GM12892 (cell line): ENCODE measurements at places on chromosomes 1 and 21.

DNA sequence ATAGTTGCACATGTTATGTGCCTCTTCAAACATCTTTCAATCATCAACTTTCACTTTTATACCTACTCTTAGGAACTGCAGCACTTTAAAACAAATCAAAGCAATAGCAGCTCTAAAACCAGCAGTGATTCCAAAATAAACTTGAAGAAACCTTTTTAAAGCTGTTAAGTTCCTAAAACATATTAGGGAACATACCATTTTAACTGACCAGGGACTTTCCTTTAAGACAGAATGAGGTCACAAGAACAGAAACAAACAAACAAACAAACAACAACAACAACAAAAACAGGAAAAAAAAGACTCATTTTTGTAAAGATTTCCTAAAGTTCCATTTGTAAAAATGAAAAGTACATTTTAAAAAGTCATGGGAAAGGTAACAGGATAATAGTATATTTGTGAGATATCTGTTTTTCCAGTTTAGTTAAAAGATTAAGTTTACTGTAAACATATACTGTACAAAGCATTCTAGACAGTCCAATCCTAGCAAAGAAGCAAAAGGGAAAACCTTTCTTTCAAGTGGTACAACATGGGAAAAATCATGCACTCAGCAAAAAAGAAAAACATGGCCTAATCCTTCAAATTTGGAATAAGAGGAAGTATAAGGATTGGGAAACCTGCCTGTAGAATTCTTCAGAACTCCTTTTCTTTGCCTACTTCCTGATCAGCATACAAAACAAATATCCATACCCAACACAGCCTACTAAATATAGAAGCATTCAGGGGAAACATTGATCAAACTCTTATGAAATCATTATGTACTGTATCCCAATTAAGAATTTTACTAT lies 45.5 kb downstream of the EPS15 start:
- no peak for DNase-seq

GRCh38 chr21:45950740-45951515 lies 30.6 kb upstream of the COL6A1 start:
- DNase-seq: no peak

DNA sequence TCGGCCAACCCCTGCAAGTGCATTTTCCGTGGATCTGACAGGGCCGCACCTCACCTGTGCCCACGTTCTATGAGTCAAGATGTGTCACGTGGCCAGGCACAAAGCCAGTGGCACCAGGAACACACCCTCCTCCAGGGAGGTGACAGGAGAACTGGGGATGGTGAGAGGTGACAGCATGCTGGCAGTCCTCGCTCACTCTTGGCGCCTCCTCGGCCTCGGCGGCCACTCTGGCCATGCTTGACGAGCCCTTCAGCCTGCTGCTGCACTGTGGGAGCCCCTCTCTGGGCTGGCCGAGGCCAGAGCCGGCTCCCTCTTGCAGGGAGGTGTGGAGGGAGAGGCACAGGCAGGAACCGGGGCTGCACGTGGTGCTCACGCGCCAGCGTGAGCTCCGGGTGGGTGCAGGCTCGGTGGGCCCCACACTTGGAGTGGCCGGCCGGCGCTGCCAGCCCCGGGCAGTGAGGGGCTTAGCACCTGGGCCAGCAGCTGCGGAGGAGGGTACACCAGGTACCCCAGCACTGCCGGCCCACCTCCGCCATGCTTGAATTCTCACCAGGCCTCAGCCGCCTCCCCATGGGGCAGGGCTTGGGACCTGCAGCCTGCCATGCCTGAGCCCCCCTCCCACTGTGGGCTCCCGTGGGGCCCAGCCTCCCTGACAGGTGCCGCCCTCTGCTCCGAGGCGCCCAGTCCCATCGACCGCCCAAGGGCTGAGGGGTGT lies 11.6 kb upstream of the TTC34 start:
- DNase-seq: no peak

GRCh38 chr21:10272216-10272615 lies 249.2 kb upstream of the TPTE start:
- DNase-seq: no peak

DNA sequence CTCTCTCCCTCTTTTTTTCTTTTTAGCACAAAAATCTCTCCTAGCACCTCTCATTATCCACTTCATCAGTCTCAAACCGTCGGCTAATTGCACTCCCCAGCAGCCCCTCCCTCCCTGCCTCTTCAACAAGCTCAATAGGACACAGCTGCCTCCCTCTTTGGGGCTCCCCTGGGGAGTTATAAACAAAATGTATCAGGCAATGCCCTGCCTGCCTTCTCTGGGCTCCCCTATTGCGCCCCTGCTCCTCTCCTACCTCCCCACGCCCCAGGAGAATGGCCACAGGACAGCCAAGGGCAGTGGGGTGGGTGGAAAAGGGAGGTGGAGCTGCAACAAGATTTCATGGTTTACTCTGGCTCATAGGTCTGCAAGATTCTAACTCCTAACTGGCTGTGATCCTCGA lies 147.1 kb upstream of the GRIK3 start:
- DNase-seq: no peak

DNA sequence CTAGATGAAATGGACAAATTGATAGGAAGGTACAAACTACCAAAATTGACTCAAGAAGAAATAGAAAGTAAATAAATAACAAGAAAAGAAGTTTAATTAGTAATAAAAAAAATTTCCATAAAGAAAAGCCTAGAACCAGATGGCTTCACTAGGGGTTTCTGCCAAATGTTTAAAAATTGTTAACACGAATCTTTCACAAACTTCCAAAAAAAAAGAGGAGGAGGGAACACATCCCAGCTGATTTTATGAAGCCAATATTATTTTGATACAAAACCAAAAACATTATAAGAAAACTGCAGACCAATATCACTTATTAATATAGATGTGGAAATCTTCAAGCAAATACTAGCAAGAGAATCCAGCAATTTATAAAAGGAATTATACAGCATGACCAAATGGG lies 89.5 kb downstream of the COLGALT2 start:
- DNase-seq: no peak

- no peak for DNase-seq
These were observed 46.5 kb upstream of the PARP1 start for GRCh38 chr1:226454349-226454748.

- no peak for DNase-seq
These were observed at the start of gene CNR2 for GRCh38 chr1:23913212-23913880. Gene CNR2, minus strand, starts transcription at chr1:23913362. Its CDS starts 37,745 bp downstream, at chr1:23875617.

- DNase-seq: no peak
These were observed 11.9 kb downstream of the KCNJ10 start for GRCh38 chr1:160058087-160058486.

- no peak for DNase-seq
These were observed 168.5 kb upstream of the RUNX1 start for GRCh38 chr21:35217504-35218060.

GRCh38 chr1:59100708-59101374 lies 196.1 kb upstream of the FGGY start:
- DNase-seq: no peak

DNA sequence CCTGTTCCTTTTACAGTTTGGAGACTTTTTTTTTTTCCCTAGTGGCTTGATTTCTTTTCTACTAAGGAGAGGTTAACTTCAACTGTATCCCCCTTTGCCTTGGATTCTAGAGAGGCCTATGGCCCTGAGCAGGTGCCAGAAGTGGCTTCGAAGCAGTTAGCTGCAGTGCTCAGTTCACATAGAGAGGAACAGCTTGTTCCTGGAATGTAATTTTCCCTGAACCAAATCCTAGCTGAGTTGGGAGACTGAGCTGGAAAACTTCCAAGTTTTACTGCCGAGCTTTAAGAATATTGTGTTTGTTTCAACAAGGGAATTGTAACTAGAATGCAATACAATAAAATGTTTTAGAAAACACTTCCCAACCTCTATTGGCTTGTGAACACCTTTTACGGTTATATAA lies 17.5 kb downstream of the RD3 start:
- DNase-seq: no peak

GRCh38 chr1:110547017-110547416 lies 28.0 kb upstream of the KCNA10 start:
- no peak for DNase-seq

GRCh38 chr21:28419811-28420210 lies 572.9 kb downstream of the LTN1 start:
- DNase-seq: no peak

DNA sequence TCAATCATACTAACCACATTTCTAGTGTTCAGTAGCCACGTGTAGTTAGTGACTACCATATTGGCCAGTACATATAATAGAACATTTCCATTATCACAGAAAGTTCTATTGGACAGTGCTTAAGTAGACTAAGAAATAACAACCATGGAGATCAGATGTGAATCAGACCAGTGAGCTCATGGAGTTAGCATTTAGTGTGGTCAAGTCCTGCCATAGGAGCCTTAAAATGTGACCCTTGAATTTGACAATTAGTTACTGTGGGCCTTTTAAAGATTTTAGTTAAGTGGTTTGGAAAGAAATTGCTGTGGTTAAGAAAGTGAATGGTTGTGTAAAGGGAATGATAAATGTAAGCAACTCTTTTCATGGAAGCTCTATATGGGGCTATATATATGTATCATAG lies 123.4 kb downstream of the POU2F1 start:
- no peak for DNase-seq

DNA sequence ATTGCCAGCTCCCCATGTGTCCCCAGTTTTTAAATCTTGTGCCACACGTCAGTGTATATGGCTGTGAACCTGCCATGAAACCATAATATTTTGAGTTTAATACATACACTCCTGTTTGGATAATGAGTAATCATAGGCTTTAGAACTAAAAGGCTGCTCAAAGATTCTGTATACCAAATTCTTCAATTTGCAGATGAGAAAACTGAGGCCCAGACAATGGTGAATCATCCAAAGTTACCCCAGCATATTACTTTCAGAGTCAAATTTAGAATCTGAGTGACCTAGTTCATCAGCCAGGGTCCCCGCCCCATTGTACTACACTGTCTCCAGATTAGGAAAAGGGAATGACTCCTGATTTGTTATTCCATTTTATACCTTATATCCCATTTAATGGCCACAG lies 224.6 kb downstream of the FGGY start:
- no peak for DNase-seq

DNA sequence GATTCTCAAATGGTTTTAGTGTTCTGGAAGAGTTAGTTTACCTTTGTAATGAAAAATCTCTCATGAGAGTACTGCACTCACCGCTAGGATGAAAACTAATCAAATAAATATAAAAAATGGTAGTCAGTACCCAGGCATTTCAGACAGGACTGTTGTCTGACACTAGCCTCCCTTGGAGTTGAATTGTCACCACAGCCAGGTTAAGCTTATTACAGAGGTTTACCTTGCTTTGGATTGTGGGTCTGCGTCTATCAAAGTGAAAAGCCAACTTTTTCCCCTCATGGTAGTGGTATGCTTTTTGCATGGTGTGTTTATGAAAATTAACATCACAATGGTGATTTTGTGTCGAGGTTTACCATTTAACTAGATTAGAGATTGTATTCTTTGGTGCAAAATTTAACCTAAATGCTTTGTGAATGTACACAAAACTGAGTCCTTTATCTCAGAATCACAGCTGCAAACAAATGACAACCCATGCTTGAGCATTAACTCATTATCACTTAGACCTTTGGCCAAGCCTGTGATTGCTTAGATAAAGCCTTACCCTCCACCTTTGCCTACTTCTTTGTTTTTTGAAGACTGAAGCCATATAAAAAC lies 20.1 kb downstream of the RAP1A start:
- no peak for DNase-seq

DNA sequence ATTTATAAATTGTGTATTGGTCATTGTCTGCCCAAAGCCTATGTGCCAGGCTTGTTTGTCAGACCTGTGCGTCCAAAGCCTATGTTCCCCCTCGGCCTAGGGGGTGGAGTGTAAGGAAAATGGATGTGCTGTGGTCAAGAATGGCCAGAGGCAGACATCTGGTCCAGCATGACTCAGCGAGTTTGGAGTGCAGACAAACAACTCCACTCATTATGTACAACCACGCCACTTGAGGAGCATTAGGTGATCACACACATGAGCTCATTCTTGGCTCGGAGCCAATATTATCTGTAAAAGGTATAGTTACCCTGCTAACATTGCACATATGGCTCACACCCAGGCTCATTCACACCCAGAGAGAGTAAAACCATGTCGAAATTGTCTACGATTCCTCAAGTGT lies 1047.6 kb upstream of the ADGRL4 start:
- DNase-seq: no peak

- no peak for DNase-seq
These were observed 409.8 kb downstream of the DISC1 start for GRCh38 chr1:232036181-232036933.

DNA sequence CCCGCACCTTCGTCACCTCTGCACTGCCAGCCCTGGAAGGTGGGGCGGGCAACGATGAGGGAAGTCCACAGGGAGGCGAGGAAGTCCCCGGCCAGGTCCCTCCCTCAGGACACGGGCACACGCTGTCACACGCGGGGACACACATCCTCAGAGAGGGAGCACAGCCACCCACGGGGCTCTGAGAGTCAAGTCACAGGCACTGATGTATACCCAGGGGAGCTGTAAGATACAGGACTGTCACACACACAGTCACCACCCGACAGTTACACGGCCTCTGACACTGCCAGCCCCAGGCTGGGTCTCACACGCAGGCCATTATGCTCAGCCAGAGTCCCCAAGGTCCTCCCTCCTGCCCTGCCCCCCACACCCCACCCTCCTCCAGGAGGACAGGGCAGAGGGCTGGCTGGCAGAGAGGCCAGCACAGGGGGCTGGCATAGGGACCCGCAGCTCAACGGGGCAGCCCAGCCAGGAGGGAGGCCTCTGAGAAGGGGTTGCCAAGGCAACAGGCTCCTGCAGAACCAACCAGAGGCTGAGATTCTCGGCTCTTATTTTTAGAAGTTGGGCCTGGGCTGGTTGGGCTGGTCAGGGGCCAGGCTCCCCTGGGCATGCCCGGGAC lies 17.7 kb upstream of the ADGRB2 start:
- DNase-seq: no peak

- no peak for DNase-seq
These were observed 765 bp upstream of the BMP8A start for GRCh38 chr1:39490596-39491145.

- DNase-seq: no peak
These were observed 10.4 kb downstream of the DTL start for GRCh38 chr1:212045981-212046380.

- no peak for DNase-seq
These were observed 15.1 kb downstream of the PCP4 start for GRCh38 chr21:39882151-39882838.

GRCh38 chr21:38351961-38352521 lies 95.2 kb downstream of the KCNJ15 start:
- DNase-seq: no peak

- no peak for DNase-seq
These were observed 25.9 kb downstream of the CYP2J2 start for GRCh38 chr1:59900640-59901039.

GRCh38 chr1:213571843-213572242 lies 415.9 kb upstream of the PROX1 start:
- no peak for DNase-seq

DNA sequence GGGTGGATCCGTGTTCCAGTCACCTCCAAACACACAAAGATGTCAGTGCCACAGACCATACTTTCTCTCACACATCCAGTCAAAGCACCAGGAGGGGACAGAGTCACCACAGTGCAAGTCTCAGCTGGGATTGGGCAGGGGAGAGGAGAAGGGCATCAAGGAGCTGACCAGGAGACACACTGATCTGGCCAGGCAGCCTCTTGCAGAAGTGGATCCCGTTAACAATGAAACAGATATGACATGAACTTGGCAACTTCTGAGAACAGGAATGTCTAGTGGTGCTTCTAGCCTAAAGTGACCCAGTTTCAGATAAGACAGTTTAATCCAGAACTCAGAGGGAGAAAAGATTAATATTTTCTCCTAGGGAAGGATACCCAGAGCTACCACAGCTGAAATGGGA lies 71.0 kb downstream of the HIVEP3 start:
- DNase-seq: no peak

- DNase-seq: no peak
These were observed 164.0 kb upstream of the UBE2U start for GRCh38 chr1:64039390-64039926.
